ENCODE measurements at places on chromosomes 2 and 18. TPM values are rescaled to one million over a fixed set of nuclear protein-coding genes. Genes with fewer than 3 reads are reported as not detected.

Gene LBH
- polyA plus RNA-seq: 163 TPM

Gene ANKAR
- polyA plus RNA-seq: 10.0 TPM

Gene DYSF
- polyA plus RNA-seq: 0.34 TPM

Gene NPAS2
- 1.7 TPM for polyA plus RNA-seq

Gene SCYGR4
- not detected for polyA plus RNA-seq

Gene CCBE1
- polyA plus RNA-seq: not detected

Gene XDH
- polyA plus RNA-seq: not detected

Gene IL36A
- polyA plus RNA-seq: not detected

Gene C1QL2
- not detected for polyA plus RNA-seq

Gene CREG2
- polyA plus RNA-seq: 0.06 TPM

Gene TMEM131
- polyA plus RNA-seq: 24.9 TPM

Gene MDH1B
- polyA plus RNA-seq: not detected

Gene FZD7
- polyA plus RNA-seq: 0.19 TPM

Gene POLR1A
- 2.7 TPM for polyA plus RNA-seq

Gene EMILIN1
- polyA plus RNA-seq: 0.61 TPM

Gene UGT1A9
- not detected for polyA plus RNA-seq

Gene MBOAT2
- not detected for polyA plus RNA-seq

Gene TMEM247
- polyA plus RNA-seq: not detected

All from IgD-negative memory B cell (primary cell).